Fibroblast of skin of right biceps (primary cell): ENCODE measurements at places on chromosomes 4 and X.
A peak's percentile ranks its signal among the peaks of the same experiment; 100 is the strongest.

- no peak for DNase-seq
These were observed 151.6 kb upstream of the ZC4H2 start for GRCh38 chrX:65127842-65128241.

- DNase-seq: no peak
These were observed 226.3 kb downstream of the PACRGL start for GRCh38 chr4:20926529-20926928.

DNA sequence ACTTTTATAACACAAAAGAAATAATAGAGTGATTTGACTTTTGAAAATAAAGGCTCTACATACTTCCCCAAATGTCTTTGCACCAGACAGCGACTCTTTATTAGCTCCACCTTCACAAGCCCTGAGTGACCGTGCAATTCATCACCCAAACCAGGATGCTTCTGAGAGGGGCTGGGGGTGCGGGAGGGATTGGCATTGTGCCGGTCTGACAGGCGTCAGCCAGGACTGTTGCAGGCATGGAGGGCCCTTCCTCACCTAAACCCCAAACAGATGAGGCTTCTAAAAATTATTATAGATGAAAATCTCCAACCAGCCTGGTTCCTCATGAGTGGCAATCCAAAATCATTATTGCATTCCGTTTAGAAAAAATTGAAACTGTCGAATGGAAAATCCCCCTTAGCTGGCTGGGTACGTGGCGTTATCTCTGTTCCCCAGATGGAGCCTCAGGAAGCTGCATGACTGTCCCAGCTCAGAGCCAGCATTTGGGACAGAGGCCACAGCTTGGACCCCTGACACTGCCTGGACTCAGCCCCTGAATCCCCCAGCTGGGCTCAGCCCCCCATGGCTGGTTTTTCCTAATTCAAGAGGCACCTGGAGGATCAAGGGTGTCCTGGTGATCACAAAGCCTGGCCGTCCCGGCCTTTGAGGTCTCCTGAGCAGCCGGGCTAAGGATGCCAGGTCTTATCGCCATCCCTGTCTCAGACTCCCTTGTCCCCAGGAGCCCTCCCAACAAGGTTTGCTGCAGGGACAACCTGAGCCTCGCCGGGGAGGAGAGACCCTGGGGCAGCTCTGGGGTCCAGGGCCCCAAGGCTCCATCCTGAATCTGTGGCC, 60.4 kb downstream of the SORCS2 start:
- DNase-seq: no peak

GRCh38 chr4:55004831-55005230, 120.6 kb downstream of the KDR start:
- peak; percentile 12 for DNase-seq

- DNase-seq: no peak
These were observed 6.9 kb upstream of the HAND2 start for GRCh38 chr4:173536808-173537429.

DNA sequence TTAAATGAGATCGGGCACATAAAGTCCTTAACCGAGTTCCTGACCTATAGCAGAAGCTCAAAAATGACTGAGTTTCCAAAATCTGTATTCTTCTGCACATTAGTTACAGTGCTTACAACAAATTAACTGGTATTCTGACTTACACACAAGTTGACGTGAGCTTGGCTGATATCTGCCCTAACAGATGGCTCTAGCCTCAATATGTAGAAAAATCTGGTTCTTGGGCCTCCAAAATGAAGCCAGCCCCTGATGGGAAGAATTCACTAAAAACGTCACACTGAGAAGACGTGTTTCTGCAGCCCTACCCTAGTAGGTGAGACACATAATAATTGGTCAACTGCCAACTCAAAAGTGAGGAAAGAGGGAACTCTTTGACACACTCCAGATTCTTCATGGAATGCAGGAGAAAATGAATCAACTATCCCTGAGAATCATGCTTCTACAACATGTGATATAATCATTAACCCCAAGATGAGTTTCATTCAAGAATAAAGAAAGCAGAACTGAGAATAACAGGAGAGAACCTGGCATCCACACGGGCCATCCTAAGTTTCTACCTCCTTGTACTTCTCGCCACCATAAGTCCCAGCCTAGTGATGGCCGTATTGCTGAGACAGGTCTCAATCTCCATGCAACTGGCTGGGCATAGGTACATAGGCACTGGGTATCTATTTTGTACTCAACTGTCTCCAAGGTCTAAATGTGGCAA, 8.2 kb downstream of the STX18 start:
- no peak for DNase-seq

DNA sequence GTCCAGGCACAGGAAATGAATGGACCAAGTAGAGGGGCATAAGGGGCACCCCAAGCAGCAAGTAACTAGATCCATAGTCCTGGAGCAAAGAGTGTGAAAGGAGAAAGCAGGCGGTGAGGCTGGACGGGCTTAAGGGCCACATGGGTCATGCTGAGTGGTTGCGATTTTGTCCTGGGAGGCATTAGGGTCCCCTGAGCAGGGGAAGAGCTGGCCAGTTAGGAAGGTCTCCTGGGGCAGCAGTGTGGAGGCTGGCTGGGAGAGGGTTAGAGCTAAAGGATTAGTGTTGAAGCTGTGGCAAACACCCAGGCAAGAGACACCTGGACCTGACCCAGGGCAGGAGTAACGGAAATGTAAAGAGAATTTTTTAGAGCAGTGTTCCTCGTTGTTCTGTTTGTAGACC, 26.5 kb downstream of the MYOZ2 start:
- no peak for DNase-seq

GRCh38 chr4:5120468-5120867, 69.2 kb downstream of the STK32B start:
- peak; percentile 58 for DNase-seq

GRCh38 chr4:128287141-128287870, at the start of gene PGRMC2:
Gene PGRMC2 (minus strand): TSS chr4:128287813. CDS start chr4:128287790, 23 bp downstream.
- DNase-seq: peak; percentile 46

GRCh38 chr4:118866442-118866841, 22.2 kb upstream of the SYNPO2 start:
- DNase-seq: no peak

- no peak for DNase-seq
These were observed 2.4 kb downstream of the CHST7 start for GRCh38 chrX:46575991-46576392.
